ENCODE measurements at places on chromosomes 16 and 17.
A peak's percentile ranks its signal among the peaks of the same experiment; 100 is the strongest.

DNA sequence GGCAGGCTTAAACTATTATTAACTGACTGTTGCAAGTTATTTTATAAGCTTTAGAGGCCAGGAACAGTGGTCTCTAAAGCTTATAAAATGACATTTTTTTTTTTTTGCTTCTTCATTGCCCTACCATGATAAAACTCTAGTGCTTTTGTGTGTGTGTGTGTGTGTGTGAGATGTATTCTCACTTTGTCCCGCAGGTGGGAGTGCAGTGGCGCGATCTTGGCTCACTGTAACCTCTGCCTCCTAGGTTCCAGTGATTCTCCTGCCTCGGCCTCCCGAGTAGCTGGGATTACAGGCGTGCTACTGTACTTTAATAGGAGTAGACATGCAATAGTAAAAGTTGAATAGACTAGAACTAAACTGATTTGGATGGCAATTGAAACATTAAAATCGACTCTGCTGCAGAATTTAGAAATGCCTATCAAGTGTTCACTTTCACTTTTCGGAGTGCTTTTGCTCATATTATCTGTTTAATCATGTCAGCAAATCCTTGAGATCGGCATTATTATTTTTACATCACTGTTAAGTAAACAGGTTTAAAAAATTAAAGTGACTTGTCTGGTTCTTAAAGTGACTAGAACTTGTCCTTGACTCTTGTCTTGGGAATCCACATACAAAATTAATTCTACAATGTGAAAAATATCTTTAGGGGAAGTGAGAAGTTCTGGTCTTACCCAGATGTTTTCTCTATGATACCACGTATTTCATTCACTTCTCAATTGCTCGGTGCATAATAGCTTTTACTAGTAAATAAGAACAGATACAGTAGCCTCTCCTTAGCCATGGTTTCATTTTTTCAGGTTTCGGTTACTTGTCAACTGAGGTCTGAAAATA lies 8.4 kb upstream of the PCTP start:
- no peak for DNase-seq

DNA sequence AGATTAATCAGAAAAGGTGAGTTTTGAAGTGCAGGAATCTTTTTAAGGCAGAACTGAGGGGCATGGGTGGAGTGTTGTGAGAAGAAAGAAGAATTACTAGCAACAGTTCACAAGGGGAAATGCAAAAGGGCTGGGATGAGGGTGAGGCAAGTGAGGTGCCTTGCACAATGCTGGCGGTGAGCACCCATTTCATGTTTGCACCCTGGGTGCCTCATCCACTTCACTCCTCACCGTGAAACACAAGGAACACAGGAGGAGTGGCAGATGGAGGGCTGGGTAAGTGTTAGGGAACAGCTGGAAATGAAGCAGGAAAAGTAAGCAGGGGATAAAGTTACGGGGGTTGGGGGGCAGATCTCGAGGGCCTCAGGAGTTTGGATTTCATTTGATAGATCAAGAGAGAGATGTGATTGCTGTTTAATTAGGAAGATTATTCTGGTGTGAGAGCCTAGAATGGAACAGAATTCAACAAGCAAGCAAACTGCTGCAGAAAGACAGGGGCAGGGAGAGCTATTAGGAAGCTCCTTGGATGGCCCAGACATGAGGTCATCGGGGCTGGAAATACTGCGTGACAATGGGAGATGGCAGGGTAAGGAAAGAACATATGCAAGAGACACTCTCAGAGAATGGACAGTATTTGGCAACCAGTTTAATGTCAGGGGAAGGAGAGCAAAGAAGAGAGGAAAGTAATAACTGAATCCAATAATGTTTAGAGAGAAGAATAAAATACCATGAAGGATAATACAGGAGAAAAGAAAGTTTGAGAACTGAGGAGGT lies 8.3 kb upstream of the HEATR6 start:
- DNase-seq, result no peak

GRCh38 chr17:48055531-48056245 lies 7.5 kb downstream of the NFE2L1 start:
- no peak for DNase-seq

GRCh38 chr17:17650959-17651358 lies 30.3 kb upstream of the RAI1 start:
- DNase-seq, result no peak

DNA sequence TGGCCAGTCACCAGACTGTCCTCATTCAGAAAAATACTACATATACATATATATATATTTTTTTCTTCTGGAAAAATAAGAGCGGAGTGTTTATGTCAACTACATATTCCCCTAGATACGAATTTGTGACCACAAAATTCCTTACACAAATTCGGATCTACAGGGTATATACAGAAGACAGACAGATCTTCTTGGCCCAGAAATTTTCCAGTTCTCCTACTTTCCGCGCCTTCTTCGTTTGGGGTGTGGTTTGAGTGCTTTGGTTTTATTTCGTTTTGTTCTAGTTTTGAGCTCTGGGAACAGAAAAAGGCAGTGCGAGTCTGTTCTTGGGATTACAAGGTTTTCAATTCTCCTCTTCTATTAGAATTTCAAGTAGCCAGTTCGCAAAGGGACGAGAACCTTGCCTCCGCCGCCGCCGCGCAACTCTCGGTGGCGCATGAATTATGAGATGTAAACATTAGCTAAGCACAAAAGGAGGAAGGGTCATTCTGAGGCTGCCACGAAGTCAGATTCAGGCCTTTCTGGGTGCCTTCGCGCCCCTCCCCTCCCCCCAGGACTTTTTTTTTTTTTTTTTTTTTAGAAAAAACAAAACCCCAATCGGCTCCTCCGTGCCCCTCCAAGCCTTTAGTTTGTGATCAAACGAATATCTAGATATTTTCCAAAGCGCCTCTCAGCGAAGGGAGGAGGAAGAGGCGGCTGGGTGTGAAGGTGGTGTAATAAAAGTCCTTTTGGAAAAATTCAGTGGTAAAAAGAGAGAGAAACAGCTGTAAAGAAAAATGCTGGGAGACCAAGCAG lies 1.8 kb upstream of the HOXB4 start:
- no peak for DNase-seq

- DNase-seq, result no peak
These were observed 9.0 kb downstream of the TMEM11 start for GRCh38 chr17:21204935-21205334.

GRCh38 chr16:23847251-23847650 lies 11.5 kb downstream of the PRKCB start:
- no peak for DNase-seq

DNA sequence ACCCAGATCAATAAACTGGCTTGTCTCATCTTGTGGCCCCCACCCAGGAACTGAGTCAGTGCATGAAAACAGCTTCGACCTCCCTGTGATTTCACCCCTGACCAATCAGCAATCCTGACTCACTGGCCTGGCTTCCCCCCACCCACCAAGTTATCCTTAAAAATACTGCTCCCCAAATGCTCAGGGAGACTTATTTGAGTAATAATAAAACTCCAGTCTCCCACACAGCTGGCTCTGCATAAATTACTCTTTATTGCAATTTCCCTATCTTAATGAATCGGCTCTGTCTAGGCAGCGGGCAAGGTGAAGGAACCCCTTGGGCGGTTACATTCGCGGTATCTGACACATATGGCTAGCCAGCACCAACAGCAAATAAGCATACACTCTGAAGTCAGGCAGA lies 9.8 kb upstream of the RABEP1 start:
- no peak for DNase-seq

GRCh38 chr16:88055356-88055755 lies 104.1 kb downstream of the BANP start:
- DNase-seq, result no peak

DNA sequence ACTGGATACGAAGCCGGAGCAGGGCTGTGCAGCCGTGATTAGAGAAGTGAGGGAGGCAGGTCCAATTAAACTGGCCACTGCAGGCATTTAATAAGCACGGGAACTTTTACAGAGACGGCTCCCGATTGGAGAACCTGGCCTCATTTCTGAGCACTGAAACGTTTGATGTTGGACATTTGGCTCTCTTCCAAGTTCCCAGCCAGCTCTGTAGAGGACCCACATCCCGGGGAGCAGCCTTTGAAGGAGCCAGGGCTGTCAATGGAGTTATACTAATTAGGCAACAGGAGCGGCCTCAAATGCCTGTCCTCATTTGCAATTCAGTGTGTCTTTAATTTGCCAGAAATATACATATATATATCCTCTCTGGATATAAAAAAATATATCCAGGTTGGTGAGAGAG lies 499.4 kb upstream of the C16orf82 start:
- no peak for DNase-seq

GRCh38 chr16:77793417-77793816 lies 5.1 kb downstream of the VAT1L start:
- DNase-seq, result no peak

GRCh38 chr17:77414811-77415400 lies 274.1 kb downstream of the SEC14L1 start:
- DNase-seq, result no peak

- DNase-seq, result no peak
These were observed 7.5 kb upstream of the NKD1 start for GRCh38 chr16:50540711-50541007.

DNA sequence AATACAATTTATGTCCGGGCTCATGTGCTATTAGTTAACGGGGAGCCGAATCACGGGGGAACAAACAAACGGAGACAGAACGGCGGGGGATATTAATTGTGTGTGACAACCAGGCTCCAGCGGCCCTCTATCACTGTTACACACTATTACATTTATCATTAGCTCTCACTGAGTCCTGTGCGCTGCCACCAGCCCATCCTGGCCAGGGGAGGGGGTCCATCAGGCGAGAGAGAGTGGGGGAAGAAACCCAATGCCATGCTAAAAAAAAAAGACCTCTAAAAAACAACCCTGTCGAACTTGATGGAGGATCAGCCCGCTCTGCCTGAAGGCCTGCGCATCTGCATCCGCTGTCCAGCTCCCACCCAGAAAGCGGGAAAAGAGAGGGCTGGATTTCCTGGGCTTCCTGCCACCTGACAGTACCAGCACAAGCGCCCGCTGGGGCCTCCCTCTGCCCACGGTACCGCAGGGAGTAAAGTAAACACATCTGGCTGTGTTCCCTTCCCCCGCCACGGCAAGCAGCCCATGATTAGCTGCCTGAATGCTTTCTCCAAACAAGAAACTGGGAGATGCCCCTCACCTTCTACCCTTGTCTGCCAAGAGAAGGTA lies 41.7 kb downstream of the PIPOX start:
- DNase-seq, result peak; percentile 47

DNA sequence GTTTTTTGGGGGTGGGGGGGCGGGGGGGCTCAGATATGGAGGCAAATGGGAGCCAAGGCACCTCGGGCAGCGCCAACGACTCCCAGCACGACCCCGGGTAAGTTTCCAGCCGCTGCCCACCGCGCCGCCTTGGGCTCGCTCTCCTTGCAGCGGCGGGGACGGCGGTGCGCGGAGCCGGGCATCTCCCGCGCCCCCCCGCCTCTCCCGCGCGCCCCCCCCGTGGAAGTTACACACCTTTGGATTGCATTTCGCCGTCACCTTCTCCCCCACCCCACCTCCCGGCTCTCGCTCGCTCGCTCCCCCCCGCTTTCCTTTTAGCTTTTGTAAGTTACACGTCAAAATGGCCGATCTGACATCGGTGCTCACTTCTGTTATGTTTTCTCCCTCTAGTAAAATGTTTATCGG lies 387 bp downstream of the MSI2 start:
- DNase-seq, result no peak

GRCh38 chr16:85537331-85537788 lies 75.8 kb upstream of the GSE1 start:
- no peak for DNase-seq

- DNase-seq, result no peak
These were observed 16.6 kb downstream of the KIAA0753 start for GRCh38 chr17:6623941-6624340.

DNA sequence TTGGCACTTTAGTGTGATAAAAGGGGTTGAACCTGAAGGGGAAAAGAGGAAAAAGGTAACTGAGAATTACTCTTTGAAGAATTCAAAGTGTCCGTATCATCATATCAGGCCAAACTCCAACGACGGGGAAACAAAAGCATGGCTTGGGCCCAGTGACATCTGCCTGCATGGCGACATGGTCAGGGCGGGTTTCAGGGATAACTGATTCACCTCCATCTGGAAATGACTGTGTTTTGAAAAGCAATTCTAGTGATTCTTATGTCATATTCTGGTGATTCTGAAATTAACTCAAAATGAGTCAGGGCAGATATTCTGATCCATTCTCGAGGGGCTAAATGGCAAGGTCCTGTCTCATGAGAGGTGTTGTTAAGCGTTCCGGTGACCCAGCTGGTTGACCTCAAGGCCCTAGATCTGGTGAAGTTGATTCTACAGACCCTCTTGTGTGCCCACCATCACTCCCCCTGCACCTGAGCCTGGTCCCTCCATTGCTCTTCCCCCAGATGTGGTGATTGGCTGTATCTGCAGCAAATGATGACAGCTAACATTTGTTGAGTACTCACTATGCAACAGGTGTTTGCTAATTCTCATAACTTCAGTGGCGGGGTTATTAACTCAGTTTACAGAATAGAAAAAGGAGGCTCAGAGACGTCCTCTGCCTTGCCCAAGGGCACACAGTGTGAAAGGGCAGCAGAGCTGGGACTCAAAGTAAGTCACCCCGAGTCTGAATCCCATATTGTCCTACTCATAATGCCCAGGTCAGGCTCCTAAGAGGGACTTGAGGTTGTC lies 251.8 kb downstream of the MAF start:
- no peak for DNase-seq

DNA sequence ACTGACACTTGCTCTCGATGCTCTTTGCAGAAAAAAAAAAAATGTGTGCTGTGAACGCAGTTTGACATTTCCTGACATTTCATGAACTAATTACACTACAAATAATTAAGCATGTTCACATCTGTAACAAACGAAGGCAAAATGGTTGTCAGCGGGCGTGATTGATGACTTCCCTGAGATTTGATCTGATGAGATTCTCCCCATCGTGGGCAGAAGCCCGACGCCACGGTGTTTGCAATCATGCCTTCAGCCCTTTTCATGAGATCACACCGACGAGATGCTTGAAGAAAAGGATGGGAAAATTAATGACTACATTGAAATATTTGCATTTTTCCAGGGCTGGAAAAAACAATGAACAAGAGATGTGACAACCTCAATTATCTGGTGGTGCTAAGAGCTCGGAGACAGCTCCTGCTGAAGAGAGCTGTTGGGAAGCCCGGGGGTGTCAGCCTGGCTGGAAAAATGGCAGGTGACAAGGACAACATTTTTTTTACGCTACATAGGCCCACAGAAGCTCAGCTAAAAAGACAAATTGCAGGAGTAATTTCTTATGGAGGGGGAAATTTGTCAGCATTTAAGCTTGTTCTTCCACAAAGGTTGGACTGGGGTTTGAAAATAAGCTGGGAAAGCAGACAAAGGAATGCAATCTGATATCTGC lies 259.4 kb upstream of the IRX3 start:
- DNase-seq, result no peak
